Stimulated activated naive CD4-positive, alpha-beta T cell treated with Interleukin-2 at 50 U/mL for 16 hours (primary cell): ENCODE measurements at places on chromosomes 5 and 9.
A peak's percentile ranks its signal among the peaks of the same experiment; 100 is the strongest.

- DNase-seq = no peak
Measured at GRCh38 chr9:135849181-135849580, 58.2 kb downstream of the CAMSAP1 start.

DNA sequence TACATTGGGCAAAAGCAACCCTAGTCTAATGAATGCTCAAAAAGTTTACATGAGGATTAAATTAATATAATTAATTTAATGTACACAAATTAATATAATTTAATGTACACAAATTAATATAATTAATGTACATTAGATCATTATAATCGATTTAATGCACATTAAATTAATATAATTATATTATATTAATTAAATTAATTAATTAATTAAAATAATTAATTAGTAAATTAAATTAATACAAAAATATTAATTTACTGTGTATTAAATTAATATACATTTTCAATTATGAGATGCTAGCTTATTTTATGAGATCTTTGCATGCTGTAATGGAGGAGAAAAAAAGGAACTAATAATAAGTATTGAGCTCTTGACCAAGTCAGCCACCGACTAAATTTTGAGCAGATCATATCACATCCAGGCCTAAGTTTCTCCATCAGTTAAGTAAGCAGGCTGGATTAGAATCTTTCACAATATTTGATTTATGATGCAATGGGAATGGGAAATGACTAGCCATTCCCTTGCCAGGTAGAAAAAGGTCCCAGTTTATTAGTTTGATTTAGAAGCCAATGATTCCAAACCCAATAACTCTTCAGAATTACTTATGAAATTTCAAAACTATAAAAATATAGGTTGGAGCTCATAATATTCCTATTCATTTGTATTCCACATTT, 533.4 kb upstream of the GRIA1 start:
- DNase-seq = no peak

- DNase-seq = peak; percentile 88
Measured at GRCh38 chr9:93064392-93065134, 6.1 kb downstream of the SUSD3 start.

DNA sequence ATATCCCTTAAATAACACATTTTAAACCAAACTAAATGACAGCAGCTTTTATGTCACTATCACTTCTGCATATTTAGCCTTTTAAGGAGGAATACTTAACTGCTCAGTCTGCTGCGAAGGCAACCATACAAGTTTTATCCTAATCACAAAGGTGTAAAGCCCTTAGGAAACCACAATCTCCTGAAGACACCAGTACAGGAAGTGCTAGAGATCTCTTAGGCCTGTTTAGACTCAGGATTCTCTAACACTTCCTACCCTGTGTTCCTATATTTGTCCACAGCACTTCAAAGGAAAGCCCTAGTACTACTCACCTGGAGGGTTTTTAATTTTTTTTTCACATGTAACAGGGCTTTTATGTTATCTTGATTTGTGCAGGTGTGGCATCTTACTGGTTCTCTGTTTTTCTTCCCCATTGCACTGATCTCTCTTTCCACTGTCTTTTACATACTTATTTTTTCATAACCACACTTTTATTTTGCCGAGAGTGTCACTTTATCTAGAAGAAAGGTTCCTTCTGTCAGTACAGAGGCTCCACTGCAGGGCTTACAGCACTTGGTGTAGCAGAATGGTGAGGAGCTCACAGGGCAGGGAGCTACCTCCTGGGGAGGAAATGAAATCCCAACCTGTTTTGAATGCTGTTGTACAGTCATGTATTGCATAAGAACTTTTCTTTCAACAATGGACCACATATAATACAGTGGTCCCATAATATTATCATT, 1060.6 kb upstream of the ACO1 start:
- DNase-seq = no peak

DNA sequence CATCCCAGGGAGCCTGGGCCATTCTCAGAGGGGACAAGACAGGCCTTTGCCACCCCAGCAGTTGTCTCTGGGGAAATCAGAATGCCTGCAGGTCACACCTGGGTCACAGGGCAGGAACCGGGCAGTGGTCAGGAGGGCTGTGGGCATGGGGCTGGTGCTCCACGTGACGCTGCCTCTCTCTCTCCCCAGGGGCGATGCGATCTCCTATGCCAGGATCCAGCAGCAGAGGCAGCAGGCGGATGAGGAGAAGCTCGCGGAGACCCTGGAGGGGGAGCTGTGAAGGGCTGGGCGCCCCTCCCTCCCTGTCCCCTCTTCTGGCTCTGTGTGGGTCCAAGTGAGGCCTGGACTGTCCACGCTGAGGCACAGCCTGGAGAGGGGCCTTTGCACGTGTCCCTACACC, 8.6 kb downstream of the CACFD1 start:
- DNase-seq = no peak

GRCh38 chr9:82599336-82599949, 463.5 kb downstream of the RASEF start:
- DNase-seq = no peak

GRCh38 chr5:6399980-6400910, 21.9 kb upstream of the MED10 start:
- DNase-seq = no peak

- DNase-seq = no peak
Measured at GRCh38 chr5:141703133-141703561, 21.1 kb upstream of the ARAP3 start.

DNA sequence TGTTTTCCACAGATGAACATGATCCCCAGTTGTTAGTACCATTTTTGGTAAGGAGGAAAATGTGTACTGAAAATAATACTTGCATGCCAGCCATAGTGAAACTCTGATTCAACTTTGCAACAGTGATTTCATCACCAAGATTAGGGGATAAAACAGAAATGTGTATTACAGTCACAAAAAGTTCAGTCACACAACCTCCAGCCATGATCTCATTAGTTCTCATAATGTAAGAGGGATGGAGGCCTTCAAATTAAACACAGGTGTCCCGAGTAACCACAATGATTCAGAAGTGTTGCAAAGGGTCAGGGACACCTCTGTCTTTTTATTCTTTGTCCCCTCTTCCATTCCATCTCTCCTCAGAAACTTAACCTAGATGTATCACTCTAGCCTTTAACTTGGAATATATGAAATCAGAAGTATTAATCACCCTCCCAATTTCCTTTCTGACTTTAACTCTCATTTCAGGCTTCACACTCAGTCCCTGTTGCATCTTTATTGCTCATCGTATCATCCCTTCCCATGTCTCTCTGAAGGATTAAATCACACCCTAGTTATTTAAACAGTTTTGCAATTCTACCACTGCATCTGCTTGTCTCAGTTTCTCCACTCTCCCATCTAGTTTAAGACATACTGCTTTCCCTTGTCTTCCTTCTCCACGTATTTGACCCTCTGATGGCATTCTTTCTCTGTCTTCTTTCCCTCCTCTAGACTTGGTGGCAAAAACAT, 291.2 kb downstream of the ADAMTS6 start:
- DNase-seq = no peak

DNA sequence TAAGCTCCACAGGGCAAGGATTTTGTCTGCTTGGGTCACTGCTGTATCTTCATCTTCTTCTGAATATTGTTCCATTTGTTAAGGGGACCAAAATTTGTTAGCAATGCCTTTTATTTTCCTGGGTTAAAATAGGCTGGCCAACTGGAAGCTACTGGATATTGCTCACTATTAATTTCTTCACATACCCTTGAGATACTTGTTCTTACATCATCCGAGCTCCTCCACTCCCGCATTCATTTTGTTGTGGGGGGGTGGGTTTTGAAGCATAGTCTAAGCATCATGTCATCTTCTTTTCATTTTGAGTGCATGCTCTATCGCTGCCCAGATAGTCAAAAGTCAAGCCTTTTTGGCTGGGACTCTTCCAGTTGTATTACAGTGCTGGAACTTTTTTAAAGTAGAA, 42.5 kb upstream of the PIK3R1 start:
- DNase-seq = no peak

GRCh38 chr5:128772356-128772755, 192.9 kb upstream of the SLC27A6 start:
- no peak for DNase-seq

GRCh38 chr5:98772415-98773213, 849 bp upstream of the RGMB start:
- DNase-seq = peak; percentile 43

DNA sequence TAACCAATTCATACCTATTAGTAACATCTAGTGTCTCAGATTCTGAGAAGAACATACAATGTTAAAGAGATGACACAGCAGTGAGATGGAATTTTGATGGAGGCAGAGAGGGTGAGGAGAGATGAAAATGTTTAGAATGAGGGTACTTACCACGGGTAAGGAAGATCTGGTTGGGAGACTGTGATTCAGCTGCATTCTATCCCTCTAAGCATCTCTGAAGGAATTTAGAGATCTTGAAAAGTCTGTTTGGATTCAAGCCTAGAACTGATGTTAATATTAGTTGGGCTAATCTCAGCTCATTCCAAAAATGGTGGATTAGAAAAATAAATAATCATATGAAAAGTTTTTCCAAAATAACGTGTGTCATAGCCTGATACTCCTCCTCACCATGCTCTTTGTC, 191.5 kb upstream of the CLINT1 start:
- DNase-seq = no peak

DNA sequence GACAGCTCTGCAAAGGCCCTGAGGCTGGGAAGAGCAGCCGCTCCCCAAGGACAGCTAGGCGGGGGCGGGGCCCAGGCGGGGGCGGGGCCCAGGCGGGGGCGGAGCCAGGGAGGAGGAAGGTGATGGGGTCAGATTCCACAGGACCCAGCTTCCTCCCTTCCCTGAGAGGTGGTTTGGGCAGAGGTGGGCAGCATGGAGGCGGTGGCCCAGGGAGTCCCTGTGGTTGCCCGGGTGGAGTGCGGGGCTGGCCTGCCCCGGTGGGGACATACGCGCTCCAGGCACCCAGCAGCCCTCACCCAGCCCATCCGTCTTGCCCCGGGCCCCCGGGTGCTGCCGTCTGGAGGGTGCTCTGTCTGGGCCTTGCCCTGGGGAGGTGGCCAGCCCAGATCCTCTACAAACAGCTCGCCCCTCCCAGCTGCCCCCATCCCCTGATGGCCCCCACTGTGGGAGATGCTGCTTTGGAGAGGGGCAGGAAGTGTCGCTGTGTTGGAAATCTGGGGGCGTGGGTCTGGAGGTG, 11.0 kb upstream of the RNU6ATAC start:
- no peak for DNase-seq
